Brain pericyte (primary cell): ENCODE measurements at places on chromosomes 3 and 15.

DNA sequence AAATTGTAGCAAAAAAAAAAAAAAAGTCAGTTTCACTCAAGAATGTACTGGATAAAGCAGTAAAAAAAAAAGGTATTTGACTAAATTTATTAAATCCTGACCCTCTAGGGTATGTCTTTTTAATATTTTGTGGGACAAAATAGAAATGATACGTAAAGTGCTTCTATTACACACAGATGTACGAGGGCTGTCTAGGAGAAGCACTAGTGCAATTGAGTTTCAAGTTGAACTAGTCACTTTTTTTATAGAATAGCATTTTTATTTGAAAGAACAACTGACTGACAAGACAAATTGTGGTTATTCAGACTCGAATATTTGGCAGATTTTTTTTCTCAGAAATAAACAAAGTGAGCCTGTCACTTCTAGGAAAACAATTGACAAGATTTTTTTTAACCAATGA is 49.0 kb downstream of the CCDC54 start:
- no peak for DNase-seq

DNA sequence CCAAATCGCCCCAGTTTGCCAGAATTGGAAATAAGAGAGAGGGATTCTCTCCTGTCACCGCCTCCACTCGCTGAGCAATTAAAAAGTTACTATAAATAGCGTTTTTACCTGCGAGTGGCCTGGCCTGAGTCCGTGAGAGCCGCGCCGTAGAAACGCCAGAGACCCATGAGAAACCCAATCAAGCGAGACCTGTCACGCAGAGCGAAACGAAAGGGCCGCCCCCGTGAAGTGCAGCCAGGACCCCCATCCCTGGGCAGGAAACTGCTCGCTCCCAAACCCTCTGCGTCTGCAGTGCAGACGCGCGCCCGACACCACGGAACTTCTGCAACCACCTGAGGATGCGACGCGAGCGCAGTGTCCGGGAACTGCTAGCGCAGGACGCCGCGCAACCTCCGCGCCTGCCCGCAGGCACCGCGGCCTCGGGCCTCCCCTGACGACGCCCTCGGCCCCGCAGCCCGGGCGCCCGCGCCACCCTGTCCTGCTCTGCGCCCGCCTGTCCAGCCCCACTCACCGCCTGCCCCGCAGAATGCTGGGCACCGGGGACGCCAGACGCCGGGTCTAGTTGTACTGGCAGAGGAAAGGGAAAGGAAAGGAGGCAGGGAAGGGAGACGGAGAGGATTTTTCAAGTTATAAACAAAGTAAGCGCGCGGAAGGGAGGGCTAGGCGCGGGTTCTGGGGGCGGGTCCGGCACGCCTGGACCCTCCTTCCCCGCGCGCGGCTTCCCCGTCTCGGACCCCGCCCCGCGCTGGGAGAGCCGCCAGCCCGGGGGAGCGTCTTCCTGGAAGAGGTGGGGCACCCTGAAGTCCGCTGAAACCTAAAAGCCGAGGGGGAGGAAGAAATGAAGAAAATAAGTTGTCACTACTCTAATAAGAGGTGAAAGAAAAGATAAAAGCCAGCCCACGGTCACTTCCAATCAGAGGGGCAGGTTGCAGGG is at the start of gene PLSCR4:
PLSCR4 (minus strand) TSS at position 657 of the 934 bp plus-strand sequence. CDS start 29,034 bp downstream, outside the sequence.
- no peak for DNase-seq

- DNase-seq: no peak
These were observed 43.6 kb downstream of the HMG20A start for GRCh38 chr15:77464129-77464865.

DNA sequence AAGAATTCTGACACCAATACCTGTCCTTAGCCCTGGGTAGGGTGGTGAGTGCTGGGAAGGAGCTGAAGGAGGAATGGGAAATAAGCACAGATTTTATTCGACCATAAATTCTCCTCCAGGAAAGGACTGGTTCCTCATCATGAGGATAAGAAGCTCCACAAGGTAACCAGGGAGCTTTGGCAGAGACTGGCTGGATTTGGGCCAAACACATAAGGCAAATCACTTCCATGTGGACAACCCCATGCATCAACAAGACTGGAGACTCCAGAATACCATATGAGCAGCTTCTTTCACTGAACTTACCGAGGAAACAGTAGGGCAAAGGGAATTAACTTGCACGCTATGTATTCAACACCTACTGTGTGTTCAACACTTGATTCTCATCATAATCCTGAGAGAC is 312.5 kb downstream of the NTRK3 start:
- DNase-seq: no peak

GRCh38 chr3:111128884-111129283 is 57.3 kb downstream of the NECTIN3 start:
- no peak for DNase-seq

DNA sequence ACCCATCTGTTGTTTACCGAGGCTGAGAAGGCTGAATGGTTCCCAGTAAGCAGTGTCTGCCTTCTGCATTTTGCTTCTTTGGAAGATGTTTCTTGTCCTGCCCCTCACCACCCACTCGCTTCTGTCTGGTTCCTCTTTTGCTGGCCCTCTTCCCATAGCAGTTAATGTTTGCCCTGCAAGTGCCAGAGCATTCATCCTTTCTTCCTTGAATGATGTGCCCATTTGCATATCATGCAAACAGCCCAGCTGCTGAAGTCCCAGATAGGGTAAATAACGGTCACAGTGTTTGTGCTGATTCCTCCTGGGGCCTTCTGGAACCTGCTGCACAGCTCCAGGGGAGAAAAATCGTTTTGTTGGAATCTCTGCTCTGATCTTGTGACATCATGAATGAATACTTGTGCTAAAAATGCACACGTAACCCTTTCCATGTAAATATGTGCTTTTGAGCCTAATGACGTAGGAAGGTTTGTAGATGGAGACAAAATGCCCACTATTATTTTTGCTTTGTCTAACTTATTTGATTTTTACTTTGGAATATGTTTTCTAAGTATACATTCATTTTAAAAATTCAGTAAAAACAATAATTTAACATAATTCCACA is 381.0 kb downstream of the SOX2 start:
- no peak for DNase-seq

GRCh38 chr15:100863796-100864267 is 15.8 kb upstream of the ALDH1A3 start:
- no peak for DNase-seq

GRCh38 chr3:70249509-70250160 is 62.8 kb downstream of the MDFIC2 start:
- DNase-seq: peak; percentile 46

DNA sequence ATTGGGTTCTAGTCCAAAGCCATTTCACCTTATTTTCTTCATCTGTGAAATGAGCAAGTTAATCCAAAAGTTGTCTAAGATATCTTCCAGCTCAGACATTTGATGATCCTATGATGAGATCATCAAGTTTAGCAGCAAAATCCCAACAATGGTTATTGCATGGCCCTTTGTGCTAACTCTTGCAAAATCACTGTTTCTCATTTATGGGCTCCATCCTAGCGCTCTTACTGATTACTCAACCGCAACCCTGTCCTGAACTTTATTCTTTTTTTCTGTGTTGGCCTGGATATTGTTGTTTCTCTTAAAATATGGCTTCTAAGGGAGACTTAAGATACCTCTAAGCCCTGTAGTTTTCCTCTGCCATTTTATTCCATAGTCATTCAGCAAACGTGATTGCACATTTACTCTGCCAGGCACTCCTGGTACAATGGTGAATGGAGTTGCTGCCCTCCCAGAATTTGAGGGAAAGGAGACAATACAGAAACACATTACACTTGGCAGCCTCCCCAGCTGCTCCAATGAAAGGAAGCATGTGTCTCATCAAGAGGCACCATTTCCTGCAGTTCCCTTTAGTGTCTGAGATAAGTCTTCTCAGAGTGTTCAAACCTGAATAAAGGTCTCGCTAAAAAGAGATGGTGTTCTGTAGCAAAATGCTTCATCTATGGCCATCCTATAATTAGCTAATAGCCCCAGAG is 4.4 kb downstream of the GXYLT2 start:
- no peak for DNase-seq

DNA sequence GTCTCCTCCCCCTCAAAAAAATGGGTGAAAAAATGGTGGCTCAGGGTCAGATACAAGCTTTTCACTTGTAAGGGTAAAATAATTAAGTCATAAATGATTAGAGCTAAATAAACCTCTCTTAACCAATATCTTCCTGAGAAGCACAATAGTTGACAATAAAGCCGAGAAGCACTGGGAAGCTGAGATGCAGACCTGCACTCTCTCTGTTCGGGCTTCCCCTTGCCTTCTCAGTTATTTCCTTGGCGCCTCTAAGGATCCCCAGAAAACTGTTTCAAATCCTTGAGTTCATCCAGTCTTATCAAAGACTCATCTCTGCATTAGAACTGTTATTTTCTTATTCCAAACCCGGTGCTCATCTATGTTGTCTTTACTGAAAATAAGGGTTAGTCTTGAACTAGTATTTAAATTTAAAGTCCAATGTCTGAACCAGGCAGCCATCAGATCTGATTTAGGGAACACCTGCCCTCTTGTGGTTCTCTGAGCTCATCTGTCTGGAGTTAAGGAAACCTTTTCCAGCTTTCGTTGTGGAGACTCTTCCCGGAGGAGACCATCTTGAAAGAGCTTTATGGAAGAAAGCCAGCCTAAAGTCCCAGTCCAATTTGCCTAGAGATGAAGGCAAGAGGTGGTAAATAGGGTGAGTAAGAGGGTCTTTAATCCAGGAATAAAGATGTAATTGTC is 256.4 kb upstream of the MCTP2 start:
- DNase-seq: no peak

DNA sequence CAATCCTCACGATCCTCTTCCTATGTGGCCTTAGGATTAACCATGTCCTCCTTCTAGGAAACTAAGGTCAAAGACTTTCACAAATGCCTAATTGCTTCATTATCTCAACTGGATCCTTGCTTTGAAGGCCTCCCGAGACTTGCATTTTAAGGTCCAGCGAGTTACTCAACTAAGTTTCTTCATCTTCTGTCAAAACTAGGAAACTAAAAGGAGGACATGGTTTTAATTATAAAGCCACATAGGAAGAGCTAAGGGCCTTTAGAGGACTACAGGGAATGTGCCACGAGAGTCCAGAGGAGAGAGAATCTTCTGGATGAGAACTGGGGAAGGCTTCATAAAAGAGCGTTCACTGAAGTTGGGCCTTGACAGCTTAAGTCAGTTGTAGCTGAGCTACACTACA is 87.8 kb upstream of the LPP start:
- DNase-seq: no peak

- no peak for DNase-seq
These were observed 7.2 kb downstream of the TM4SF1 start for GRCh38 chr3:149369991-149370866.

- no peak for DNase-seq
These were observed 82.0 kb upstream of the PDZRN3 start for GRCh38 chr3:73706771-73707170.

DNA sequence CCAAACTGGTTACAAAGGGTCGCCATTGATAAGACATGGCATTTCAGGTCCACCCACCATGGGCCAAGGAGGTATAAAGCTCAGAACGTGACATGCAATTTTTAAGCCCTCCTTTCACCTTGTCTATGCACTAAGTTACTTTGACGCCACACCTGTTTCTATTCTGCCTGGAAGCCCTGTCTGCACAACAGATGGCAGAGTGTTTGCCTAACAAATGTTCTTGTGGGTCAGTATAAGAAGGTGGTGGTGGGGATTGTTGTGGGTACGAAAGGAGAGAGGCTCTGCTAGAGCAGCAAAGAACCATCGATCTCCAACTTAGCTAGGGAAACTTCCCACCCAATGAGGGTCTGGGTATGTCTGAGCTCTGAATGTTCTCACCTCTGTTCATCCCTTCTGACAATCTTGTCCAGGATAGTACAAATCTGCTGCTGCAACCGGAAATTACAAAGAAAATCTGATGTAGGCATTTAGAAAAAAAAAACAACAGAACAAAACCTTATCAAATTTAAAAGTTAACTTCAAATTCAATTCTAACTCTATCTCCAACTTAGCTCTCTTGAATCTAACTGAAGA is 945.0 kb upstream of the CFAP20DC start:
- DNase-seq: no peak

GRCh38 chr3:10426346-10427220 is 78.8 kb downstream of the ATP2B2 start:
- no peak for DNase-seq

DNA sequence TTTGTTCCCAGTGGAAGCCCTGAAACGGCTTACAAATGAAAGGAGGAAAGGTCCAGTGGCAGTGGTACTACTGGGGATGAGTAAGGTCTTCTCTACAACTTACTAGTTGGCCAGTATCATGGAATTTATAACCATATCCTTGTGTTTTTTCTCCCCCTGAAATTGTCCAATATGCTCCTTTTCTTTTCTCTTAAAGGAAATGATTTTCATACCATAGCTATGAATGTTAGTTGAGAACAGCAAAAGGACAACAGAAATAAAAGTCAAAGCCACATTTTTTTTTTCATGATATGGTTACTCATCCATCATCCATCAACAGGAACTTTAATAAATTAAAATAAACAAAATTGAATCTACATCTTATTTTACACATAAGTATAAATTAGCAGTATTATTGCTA is 450.4 kb downstream of the MFSD1 start:
- DNase-seq: no peak

DNA sequence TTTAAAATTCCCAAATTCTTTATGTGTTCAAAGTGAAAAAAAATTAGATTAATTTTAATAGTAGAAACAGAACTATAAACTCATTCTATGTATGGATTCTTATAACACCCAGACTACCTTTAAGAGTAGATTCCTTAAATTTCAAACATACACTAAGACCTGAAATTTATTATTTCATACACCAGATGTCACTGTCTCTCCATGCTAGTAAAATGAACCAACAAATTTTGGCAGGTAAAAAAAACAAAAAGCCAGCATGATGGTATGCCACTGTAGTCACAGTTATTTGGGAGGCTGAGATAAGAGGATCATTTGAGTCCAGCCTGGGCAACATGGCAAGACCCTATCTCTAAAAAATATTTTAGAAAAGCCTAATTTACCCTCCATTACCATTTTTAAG is 461.3 kb upstream of the NAALADL2 start:
- DNase-seq: no peak

- no peak for DNase-seq
These were observed 16.9 kb downstream of the RFTN1 start for GRCh38 chr3:16496408-16497222.

- no peak for DNase-seq
These were observed 805 bp upstream of the PARP16 start for GRCh38 chr15:65287520-65287855.

DNA sequence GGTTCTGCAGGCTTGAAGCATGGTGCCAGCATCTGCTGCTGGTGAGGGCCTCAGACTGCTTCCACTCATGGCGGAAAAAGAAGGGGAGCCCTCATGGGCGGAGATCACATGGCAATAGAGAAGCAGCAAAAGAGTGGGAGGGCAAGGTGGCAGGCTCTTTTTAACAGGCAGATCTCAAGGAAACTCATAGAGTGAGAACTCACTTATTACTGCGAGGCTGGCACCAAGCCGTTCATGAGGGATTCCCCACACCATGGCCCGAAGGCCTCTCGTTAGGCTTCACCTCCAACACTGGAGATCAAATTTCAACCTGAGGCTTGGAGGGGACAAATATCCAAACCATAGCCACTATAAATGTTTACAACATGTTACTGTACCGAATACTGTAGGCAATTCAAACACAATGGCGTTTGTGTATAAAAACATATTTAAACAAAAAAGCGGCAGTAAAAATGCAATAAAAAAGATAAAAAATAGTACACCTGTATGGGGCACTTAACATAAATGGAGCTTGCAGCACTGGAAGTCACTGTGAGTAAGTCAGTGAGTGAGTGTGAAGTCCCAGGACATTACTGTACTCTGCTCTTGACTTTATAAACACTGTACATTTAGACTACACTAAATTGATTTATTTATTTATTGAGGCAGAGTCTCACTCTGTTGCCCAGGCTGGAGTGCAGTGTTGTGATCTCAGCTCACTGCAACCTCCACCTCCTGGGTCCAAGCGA is 18.8 kb upstream of the MOBP start:
- DNase-seq: no peak
